Right atrium auricular region (tissue), 2 donors: ENCODE measurements at places on chromosomes 6 and 20. TPM values are rescaled to one million over a fixed set of nuclear protein-coding genes. Genes with fewer than 3 reads are reported as not detected.

Gene DNAH8
- not detected for total RNA-seq

DNA sequence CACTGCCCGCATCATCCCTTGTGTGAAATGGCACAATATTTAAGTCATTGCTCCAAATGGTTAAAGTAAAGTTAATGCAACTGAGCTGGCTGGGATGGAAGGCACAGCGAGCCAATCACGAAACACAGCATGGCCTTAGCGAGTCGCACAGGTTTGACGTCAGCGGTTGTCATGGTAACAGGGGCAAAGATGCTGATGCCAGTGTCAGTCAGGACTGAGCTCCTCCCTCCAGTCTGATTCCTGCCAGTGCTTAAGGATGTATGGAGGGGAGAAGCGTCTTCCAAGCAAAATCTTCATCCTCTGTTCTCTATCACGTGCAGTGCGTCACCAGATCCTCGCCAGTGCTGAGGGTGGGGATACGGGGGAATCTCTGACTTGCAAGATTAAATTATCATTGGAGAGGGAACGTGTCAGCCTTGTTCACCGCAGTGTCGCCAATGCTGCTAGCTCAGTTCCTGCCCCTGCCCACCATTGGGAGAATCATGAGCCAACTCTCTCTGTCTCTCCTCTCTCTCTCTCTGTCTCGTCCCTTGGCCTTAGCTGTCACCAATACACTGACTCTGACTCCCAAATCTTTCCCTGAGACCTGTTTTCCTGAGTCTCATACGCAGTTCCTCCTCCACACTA is 24.5 kb downstream of the TSPYL4 start:
- peak; percentile 95 for DNase-seq

GRCh38 chr6:105072798-105073199 is 107.0 kb downstream of the POPDC3 start:
- no peak for DNase-seq

Gene RHAG
- total RNA-seq: 1.3 TPM

Gene STMND1
- total RNA-seq: not detected
